ENCODE measurements at places on chromosomes 12 and 14. TPM values are rescaled to one million over a fixed set of nuclear protein-coding genes. Genes with fewer than 3 reads are reported as not detected.

POTEM gene
- total RNA-seq: not detected

DNA sequence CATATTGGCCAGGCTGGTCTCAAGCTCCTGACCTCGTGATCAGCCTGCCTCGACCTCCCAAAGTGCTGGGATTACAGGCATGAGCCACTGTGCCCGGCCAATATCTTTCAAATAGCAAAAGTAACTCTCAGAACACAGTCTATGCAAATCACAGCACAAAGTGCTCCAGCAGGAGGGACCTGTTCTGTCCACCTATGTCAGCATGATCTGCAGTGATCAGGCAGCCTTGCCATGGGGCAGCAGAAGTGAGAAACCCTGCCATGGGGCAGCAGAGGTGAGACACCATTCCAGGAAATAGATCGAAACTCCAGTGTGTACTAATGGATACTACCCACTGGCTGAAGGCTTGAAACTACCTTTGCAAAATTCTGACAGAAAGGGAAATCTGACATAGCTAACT is 78.5 kb upstream of the EIF5 start:
- H3K4me3 ChIP-seq: no peak overlapping the region
- DNase-seq: no peak
- no peaks in the 10 kb centered on the region for H3K36me3 ChIP-seq

GRCh38 chr12:98387444-98387843 is 127.9 kb upstream of the TMPO start:
- DNase-seq: no peak
- peaks cover 3% of the 10 kb centered on the region for H3K4me1 ChIP-seq
- H3K36me3 ChIP-seq: peaks cover 4% of the 10 kb centered on the region
- no peak overlapping the region for H3K27ac ChIP-seq
- H3K27me3 ChIP-seq: peaks cover 43% of the 10 kb centered on the region

AKAP3 gene
- total RNA-seq: 1.6 TPM

DNA sequence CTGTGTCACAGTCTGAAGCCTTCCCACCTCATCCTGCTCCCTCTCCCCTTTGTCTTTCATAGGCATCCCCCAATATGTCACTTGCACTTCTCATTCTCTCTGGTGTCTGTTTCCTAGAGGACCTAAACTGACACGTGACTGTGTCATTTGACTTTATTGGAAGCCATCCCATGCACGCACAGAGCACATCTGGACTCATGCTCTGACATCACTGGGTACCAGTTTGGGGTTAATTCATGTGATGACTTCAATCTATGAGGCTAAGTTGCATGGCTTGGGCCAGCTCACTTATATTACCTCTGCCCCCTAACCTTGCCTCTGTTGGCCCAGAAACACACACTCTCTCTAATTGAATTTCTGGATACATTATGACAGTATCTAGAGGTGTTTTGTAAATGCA is 21.5 kb downstream of the PYGL start:
- H3K27me3 ChIP-seq: peaks cover 41% of the 10 kb centered on the region
- no peak overlapping the region for H3K4me3 ChIP-seq
- DNase-seq: no peak
- H3K27ac ChIP-seq: no peak overlapping the region

DNA sequence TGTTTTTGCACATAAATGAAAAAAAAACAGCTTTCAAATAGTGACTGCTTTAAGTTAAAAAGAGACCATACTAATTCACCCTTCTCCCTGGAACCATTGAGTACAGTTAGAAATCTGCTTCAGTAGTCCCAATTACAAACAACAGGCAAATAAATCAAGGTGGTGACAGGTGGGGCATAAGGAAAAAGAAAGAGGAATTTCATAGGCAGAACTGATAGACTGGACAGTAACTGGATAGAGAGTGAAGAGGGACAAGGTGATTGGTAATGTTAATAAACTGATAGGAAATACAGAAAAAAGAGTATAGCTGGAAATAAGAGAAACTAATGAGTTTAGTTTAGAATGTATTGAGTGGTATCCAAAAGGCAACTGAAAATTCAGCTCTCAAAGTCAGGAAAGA is 56.0 kb downstream of the SLC41A2 start:
- no peaks in the 10 kb centered on the region for H3K36me3 ChIP-seq
- no peak for DNase-seq
- H3K27me3 ChIP-seq: no peaks in the 10 kb centered on the region
- H3K4me1 ChIP-seq: no peaks in the 10 kb centered on the region
- no peak overlapping the region for H3K4me3 ChIP-seq

DNA sequence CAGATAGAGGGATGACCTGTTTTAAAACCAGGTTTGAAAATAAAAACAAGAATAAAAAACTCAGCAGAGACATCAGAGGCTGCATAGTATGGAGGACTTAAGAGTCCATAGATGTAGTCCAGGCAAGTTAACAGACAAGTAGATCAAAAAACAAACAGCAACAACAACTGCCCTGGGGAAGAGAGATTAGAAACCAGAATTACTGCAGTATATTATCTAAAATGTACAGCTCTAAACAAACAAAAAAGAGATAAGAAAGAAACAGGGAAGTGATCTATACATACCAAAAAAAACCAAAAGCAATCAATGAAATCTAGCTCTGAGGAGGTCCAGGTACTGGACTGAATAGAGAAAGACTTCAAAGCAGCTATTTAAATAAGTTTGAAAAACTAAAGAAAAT is 48.8 kb downstream of the ACSM4 start:
- H3K36me3 ChIP-seq: peaks cover 2% of the 10 kb centered on the region
- no peak for DNase-seq
- no peaks in the 10 kb centered on the region for H3K27me3 ChIP-seq
- no peak overlapping the region for H3K4me3 ChIP-seq
- H3K4me1 ChIP-seq: peaks cover 6% of the 10 kb centered on the region
- H3K27ac ChIP-seq: no peak overlapping the region

CD4 gene
- 205 TPM for total RNA-seq

DNA sequence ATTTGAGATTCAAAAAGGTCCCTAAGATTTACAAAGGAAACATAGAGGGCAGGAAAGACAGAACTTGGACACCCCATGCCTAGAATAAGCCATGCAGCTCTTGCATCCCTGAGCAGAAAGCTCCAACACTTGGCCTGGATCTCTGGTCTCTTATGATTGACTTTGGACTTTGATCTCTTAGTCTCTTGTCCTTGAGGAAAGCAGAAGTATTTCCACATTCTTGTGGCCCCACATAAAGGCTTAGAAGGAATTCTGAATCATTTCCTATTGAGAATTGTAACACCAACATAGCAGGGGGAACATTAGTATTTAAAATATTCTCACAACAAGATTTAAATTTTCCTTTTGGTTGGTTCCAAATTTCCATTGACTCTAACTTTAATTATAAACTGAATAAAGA is 283.7 kb upstream of the PRKD1 start:
- no peak overlapping the region for H3K4me3 ChIP-seq
- DNase-seq: no peak

TAS2R14 gene
- 2.9 TPM for total RNA-seq

- peaks cover 25% of the 10 kb centered on the region for H3K27me3 ChIP-seq
- no peaks in the 10 kb centered on the region for H3K36me3 ChIP-seq
- no peak overlapping the region for H3K4me3 ChIP-seq
- H3K27ac ChIP-seq: peak overlapping the region; percentile 57
- peaks cover 11% of the 10 kb centered on the region for H3K4me1 ChIP-seq
- no peak for DNase-seq
These were observed 39.2 kb upstream of the PLXNC1 start for GRCh38 chr12:94109160-94109559.
